Liver (tissue), 10 donors: ENCODE measurements at places on chromosomes 6 and 20. TPM values are rescaled to one million over a fixed set of nuclear protein-coding genes. Genes with fewer than 3 reads are reported as not detected.

GRCh38 chr6:150417899-150418826, 49.4 kb downstream of the IYD start:
- H3K27ac ChIP-seq: peak overlapping the region; percentile 44
- no peaks in the 10 kb centered on the region for H3K27me3 ChIP-seq
- H3K36me3 ChIP-seq: no peaks in the 10 kb centered on the region
- no peak overlapping the region for H3K4me3 ChIP-seq
- no peak for DNase-seq

DNA sequence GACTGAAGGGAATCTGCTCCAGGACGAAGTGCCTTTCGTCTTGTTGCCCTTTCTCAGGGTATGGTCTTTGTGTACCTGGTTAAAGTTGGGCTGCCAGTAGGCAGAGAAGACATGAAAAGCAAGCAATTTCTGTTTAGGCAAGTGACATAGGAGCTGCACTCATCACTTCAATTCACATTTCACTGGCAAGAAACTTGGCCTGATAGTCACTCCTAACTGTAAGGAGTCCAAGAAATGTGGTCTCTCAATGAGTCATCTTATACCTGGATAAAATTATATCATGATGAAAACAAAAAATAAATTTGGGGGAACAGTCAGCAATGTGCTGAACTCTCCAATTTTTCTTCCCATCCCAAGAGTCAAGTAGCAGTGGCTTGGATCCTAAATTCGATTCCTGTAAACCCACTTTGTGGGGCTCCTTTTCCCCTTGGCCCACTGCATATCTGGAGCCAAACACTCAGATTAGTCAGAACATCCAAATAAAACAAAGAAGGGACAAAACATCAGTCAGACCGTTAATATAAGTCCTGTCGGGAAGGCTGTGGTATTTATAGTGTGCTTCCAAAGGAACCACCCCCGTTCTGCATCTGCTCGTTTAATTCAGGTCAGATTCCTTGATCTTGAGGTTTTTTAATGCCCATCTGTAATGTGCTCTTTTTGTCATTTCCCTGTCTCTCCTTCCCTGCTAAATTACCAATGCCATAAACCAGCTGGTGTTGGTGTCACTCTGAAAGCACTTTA, 5.0 kb upstream of the GABRR1 start:
- no peaks in the 10 kb centered on the region for H3K27me3 ChIP-seq
- no peaks in the 10 kb centered on the region for H3K4me1 ChIP-seq
- no peaks in the 10 kb centered on the region for H3K36me3 ChIP-seq
- no peak for DNase-seq
- no peak overlapping the region for H3K4me3 ChIP-seq

DNA sequence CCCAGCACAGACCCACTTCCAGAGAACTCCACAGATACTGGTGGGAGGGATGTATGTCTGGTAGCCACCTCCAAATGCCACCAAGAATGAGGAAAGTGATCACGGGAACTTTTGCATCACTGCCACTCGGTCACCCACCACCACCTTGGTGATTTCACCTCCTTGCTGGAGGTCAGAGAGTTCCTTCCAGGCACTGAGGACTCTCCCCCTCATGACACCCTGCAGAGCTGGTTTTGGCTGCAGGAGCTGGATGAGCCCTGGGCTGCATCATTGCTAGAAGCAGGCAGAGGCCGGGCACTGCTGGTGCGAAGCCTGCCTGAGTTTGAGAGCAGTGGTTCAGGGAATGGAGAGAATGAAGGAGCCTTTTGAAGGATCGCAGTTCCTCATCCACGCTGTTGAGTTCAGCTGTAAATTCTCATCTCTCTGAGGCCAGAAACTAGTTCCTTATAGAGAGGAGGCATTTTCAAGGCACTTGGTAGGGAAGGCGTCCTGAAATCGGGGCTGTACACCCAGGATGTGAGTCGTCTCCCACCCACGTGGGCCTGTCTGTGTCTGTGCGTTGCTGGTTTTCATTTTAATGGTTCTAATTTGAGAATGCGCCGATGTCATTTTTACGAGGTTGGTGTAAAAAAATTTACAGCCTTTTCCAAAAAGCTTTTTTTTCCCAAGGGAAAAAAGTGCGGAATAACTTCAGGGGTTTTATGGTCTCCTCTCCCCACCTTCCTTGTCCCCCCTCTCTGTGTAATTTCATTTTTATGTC, 25.0 kb downstream of the FOXP4 start:
- peaks cover 23% of the 10 kb centered on the region for H3K4me1 ChIP-seq
- H3K27me3 ChIP-seq: no peaks in the 10 kb centered on the region
- no peak for DNase-seq
- H3K36me3 ChIP-seq: peaks cover 5% of the 10 kb centered on the region
- H3K4me3 ChIP-seq: no peak overlapping the region

GRCh38 chr6:44508646-44509045, 121.1 kb downstream of the CDC5L start:
- H3K27me3 ChIP-seq: no peaks in the 10 kb centered on the region
- no peaks in the 10 kb centered on the region for H3K4me1 ChIP-seq
- no peak for DNase-seq
- no peak overlapping the region for H3K27ac ChIP-seq
- H3K4me3 ChIP-seq: no peak overlapping the region
- no peaks in the 10 kb centered on the region for H3K36me3 ChIP-seq

DNA sequence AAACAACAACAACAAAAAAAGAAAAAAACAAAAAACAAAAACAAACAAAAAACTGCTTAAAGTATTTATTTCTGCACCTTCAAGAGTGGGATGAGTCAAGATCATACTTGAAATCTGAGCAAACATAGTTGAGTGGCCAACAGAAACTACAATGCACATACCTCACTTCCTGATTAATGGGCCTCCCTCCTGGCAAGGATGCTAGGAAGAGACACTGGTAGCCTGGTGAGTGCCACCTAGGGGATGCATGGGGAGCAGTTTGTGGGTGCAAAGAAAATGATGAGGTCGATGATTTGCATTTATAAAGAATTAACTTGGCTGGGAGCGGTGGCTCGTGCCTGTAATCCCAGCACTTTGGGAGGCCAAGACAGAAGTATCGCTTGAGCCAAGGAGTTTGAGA, 808.1 kb downstream of the MAFB start:
- H3K4me1 ChIP-seq: peaks cover 12% of the 10 kb centered on the region
- H3K27ac ChIP-seq: no peak overlapping the region
- no peaks in the 10 kb centered on the region for H3K36me3 ChIP-seq
- H3K4me3 ChIP-seq: no peak overlapping the region

Gene LAMA2
- 17.0 TPM for total RNA-seq

- DNase-seq: no peak
- H3K4me1 ChIP-seq: no peaks in the 10 kb centered on the region
- H3K27ac ChIP-seq: no peak overlapping the region
- no peak overlapping the region for H3K4me3 ChIP-seq
These were observed 1.2 kb upstream of the ADGRF1 start for GRCh38 chr6:47043286-47043685.

Gene RRAGD
- total RNA-seq: 6.7 TPM

GRCh38 chr6:169252505-169253189, 999 bp downstream of the THBS2 start:
- DNase-seq: no peak
- no peaks in the 10 kb centered on the region for H3K36me3 ChIP-seq
- no peak overlapping the region for H3K4me3 ChIP-seq
